ENCODE measurements at places on chromosomes 11 and 22. TPM values are rescaled to one million over a fixed set of nuclear protein-coding genes. Genes with fewer than 3 reads are reported as not detected.

DNA sequence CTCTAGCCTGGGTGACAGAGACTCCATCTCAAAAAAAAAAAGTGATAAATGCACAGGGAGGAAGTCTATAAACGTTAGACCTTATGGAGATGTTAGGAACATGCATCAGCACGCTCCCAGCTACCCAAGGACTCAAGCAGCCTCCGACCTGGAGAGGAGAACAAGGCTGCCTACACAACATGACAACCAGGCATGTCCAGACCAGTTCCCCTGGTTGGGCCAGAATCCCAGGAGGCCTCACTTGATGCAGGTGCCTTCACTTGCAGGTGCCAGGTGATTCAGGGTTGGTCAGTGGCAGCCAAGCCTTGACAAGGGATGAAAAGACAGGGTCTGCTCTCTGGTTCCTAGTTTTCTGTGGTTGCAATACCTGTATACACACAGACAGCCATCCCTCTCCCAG, 5.9 kb downstream of the RANGAP1 start:
- no peak for DNase-seq

- DNase-seq, result no peak
These were observed 98.8 kb upstream of the PITPNB start for GRCh38 chr22:28017859-28018258.

DNA sequence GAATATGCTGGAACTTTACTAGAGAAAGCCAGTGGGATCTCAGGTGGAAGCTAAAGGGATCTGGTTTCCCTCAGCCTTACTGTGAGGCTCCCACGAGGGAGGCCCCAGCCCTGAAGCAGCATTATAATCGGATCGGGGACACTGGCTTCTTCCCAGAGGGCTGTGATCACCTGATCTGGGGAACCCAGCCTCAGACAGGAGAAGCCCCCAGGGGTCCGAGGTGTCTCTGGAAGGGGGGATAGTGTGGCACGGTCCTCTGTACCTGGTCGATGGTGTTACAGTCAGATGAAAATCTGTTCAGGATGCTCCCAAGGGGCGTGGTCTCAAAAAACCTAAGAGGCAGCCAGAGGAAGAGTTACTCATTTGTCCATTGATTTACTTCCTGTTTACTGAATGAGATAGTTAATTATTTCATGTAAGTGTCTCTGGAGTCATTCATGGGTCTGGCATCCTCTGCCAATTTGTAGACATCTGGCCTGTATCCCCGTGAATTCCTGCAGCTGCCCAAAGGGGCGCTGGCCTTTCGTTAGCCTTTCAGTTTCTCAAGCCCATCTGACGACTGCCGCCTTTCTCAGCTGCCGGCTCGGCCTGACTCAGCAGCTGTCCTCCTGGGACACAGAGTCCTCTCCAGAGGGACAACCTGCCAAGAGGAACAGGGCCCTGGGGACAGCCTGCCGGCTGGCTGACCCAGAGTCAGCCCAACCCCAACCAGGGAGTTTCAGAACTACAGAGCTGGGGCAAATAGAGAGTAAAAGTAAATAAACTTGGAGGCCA, 17.0 kb upstream of the KCNJ11 start:
- peak; percentile 74 for DNase-seq

- DNase-seq, result peak; percentile 93
These were observed 6.2 kb downstream of the PANX1 start for GRCh38 chr11:94134651-94135512.

WNT7B gene
- total RNA-seq, result 17.3 TPM

PTPRCAP gene
- 0.39 TPM for total RNA-seq

Measured in RPMI7951 (cell line).